Mesothelial cell of epicardium (in vitro differentiated cells): ENCODE measurements at places on chromosomes 16 and 17. TPM values are rescaled to one million over a fixed set of nuclear protein-coding genes. Genes with fewer than 3 reads are reported as not detected.

DNA sequence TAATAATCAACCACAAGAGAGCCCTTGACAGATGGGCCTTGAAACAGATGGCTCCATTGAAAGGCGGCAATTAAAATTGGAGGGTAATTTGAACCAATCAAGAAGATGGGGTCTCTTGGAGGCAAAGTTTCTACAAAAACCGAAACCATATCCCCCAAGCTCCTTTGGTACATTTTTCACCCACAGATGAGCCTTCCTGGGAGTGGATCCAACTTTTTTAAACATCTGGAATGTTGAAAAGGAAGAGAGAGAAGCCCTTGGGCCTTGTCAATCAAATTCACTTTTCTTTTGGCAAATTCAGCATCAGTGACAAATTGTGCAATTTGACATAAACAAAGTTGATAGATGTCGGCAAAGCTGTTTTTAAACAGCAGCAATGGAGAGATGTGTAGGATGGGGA is 13.2 kb upstream of the NUP93 start:
- no peak overlapping the region for H3K4me3 ChIP-seq
- no peak overlapping the region for H3K27ac ChIP-seq
- no peak for DNase-seq
- peaks cover 16% of the 10 kb centered on the region for H3K27me3 ChIP-seq
- no peaks in the 10 kb centered on the region for H3K36me3 ChIP-seq
- no peaks in the 10 kb centered on the region for H3K4me1 ChIP-seq

- H3K36me3 ChIP-seq: no peaks in the 10 kb centered on the region
- no peak for DNase-seq
- H3K4me1 ChIP-seq: no peaks in the 10 kb centered on the region
- H3K27ac ChIP-seq: no peak overlapping the region
Measured at GRCh38 chr16:27287051-27287811, 18.7 kb upstream of the NSMCE1 start.

DNA sequence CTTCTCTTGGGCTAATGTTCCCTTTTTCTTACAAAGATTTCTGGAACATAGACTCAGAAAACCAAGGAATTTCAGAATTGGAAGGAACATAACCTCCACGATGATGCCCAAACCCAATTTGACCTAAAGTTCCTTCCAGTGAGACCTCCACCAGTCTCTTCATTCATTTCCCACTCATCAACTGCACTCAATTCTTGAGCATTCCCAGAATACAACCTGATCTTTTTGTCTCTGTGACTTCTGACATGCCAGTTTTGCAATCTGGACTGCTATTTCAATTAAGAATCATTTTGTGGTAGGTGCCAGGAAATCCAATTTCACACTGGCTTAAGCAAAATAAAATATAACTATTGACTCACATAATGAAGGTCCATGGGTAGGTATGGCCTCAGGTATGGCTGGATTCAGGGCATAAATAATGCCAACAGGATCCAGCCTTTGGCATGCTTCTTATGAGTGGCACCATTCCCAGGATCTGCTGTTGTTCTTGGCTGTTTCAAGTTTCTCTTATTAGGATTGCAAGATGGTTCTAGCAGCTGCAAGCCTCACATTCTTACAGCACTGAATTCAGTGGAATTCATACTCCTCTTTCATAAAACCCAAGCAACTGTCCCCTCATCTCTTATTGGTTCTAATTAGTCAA is 184.3 kb downstream of the HS3ST4 start:
- H3K27me3 ChIP-seq: peaks cover 12% of the 10 kb centered on the region
- H3K27ac ChIP-seq: no peak overlapping the region
- no peaks in the 10 kb centered on the region for H3K36me3 ChIP-seq
- H3K4me1 ChIP-seq: no peaks in the 10 kb centered on the region

GRCh38 chr16:75534560-75535205 is 1.2 kb downstream of the CHST5 start:
- no peaks in the 10 kb centered on the region for H3K4me1 ChIP-seq
- no peaks in the 10 kb centered on the region for H3K27me3 ChIP-seq
- DNase-seq: no peak
- no peak overlapping the region for H3K4me3 ChIP-seq
- H3K36me3 ChIP-seq: no peaks in the 10 kb centered on the region
- H3K27ac ChIP-seq: no peak overlapping the region

HBA2 gene
- not detected in 3 replicates for total RNA-seq

- H3K4me1 ChIP-seq: peaks cover 1% of the 10 kb centered on the region
- peak overlapping the region; percentile 78 for H3K27ac ChIP-seq
- no peak overlapping the region for H3K4me3 ChIP-seq
Measured at GRCh38 chr17:28763804-28764266, 20.0 kb downstream of the TRAF4 start.

SBK1 gene
- 50.1 to 51.9 TPM (median 51.4 TPM) in 3 replicates for total RNA-seq

DNA sequence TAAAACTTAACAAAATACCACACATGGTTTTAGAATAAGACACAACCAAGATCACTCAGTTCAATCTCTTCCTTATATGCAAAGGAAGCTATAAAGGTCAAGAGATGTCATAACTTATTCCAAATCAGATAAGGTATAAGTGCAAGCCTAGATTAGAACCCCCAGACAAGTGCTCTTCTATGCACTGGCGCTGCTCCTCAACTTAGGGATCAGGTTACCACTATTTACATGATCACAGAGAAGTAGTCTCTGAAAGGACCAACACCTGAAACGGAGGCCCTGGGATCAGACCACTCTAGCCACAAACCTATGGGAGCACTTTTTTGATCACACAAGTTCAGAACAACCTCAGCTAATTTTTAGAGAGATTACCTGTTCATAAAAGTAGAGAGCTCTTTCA is 16.6 kb downstream of the COPS3 start:
- no peak overlapping the region for H3K4me3 ChIP-seq
- no peaks in the 10 kb centered on the region for H3K4me1 ChIP-seq
- peaks cover 43% of the 10 kb centered on the region for H3K36me3 ChIP-seq
- no peak overlapping the region for H3K27ac ChIP-seq
- H3K27me3 ChIP-seq: no peaks in the 10 kb centered on the region
- no peak for DNase-seq

NUP88 gene
- total RNA-seq: 61.7 to 67.6 TPM (median 66.3 TPM) in 3 replicates

DNA sequence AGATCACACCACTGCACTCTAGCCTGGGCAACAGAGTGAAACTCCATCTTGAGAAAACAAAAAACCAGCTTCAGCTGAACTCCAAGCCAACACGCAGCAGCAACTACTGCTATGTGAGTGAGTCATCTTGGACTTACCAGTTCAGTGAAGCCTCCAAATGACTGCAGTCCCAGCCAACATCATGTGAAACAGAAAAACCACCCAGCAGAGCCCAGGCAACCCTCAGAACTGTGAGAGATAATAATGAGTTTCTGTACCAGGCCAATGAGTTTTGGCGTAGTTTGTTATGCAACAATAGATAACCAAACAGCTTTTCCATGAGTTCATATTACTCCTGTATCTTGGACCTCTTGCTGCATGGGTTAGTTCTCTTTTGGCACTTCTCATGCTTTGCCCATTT is 23.3 kb downstream of the PHF12 start:
- no peak overlapping the region for H3K27ac ChIP-seq
- peaks cover 20% of the 10 kb centered on the region for H3K36me3 ChIP-seq
- no peak overlapping the region for H3K4me3 ChIP-seq
- no peaks in the 10 kb centered on the region for H3K27me3 ChIP-seq

DNA sequence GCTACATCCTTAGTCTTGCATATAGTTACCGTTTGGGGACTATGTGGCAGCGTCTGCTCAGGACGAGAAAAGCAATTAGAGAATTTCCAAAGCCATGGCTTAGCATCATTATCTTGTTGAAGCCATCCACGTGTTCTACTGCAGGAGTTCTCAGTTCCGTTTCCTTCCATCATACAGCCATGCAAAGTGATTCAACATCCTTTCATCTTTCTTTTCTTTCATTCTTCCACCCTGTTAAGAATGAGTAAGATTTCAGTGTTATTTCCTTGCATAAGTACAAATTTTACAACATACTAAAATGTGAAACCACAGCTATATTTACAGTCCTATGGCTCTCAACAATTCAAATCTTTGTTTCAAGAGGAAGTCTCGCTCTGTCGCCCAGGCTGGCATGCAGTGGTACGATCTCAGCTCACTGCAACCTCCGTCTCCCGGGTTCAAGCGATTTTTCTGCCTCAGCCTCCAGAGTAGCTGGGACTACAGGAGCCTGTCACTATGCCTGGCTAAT is 3.8 kb downstream of the MARF1 start:
- DNase-seq: no peak
- peaks cover 22% of the 10 kb centered on the region for H3K4me1 ChIP-seq
- peaks cover 32% of the 10 kb centered on the region for H3K36me3 ChIP-seq
- no peaks in the 10 kb centered on the region for H3K27me3 ChIP-seq
- no peak overlapping the region for H3K27ac ChIP-seq
- no peak overlapping the region for H3K4me3 ChIP-seq

RNF222 gene
- not detected in 3 replicates for total RNA-seq

DNA sequence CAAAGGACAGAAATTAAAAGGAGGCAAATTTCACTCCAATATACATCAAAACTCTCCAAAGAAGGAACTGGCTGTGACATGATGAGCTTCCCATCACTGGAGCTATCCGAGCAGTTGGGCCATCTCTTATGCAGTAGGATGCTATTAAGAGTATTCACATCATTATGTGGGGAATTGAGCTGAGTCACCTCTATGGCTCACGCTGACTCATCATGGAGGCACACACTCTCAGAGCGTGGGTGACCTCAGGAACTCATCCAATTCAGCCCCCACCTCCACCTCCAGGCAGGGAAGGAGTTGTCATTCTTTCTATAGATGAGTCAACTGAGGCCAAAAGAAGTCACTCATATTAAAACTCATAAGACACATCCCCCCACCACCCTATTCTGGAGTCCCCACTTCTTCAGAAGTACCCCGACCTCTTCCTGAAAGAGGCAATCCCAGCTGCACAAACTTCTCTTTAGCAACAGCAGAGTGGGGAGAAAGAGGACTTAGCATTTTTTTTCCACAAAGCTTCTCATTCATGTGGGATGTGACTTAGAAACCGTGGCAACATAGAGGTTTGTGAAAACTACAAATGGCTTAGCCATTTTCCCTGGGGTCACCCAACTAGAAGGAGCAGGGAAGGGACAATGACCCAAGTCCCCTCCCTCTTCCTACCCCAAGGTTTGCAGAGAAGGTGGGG is 32.5 kb downstream of the ABCC12 start:
- no peaks in the 10 kb centered on the region for H3K27me3 ChIP-seq
- H3K4me1 ChIP-seq: peaks cover 2% of the 10 kb centered on the region

DNA sequence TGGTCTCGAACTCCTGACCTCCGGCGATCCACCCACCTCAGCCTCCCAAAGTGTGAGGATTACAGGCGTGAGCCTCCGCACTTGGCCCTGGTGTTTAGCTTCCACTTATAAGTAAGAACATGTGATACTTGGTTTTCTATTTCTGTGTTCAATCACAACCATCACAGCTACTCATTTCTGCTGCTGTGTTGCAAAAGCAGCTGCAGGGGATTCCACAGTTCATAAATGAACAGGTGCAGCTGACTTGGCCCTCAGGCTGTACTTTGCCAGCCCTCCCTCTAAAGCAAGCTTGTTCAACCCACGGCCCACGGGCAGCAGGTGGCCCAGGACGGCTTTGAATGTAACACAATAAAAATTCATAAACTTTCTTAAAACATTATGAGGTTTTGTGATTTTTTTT is 79.2 kb downstream of the SLC39A11 start:
- no peaks in the 10 kb centered on the region for H3K27me3 ChIP-seq
- no peak overlapping the region for H3K4me3 ChIP-seq
- peaks cover 4% of the 10 kb centered on the region for H3K4me1 ChIP-seq

GRCh38 chr17:9880582-9880999 is 24.5 kb downstream of the RCVRN start:
- H3K36me3 ChIP-seq: peaks cover 4% of the 10 kb centered on the region
- H3K4me1 ChIP-seq: no peaks in the 10 kb centered on the region
- H3K27me3 ChIP-seq: no peaks in the 10 kb centered on the region
- DNase-seq: no peak
- H3K4me3 ChIP-seq: no peak overlapping the region

RPRML gene
- total RNA-seq: not detected in 3 replicates

DNA sequence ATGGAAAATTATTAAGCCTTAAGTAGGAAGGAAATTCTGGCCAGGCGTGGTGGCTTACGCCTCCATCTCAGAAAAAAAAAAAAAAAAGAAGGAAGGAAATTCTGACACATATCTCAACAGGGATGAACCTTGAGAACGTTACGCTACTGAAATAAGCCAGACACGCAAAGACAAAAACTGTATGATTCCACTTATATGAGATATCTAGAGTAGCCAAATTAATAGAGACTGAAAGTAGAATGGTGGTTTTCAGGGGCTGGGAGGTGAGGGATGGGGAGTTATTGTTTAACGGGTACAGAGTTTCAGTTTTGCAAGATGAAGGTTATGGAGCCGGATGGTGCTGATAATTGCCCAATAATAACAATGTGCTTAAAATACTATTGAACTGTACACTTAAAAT is 16.2 kb upstream of the HNF1B start:
- peaks cover 54% of the 10 kb centered on the region for H3K27me3 ChIP-seq
- no peaks in the 10 kb centered on the region for H3K4me1 ChIP-seq
- DNase-seq: no peak
- no peaks in the 10 kb centered on the region for H3K36me3 ChIP-seq

GRCh38 chr17:67500677-67501300 is 123.7 kb downstream of the PITPNC1 start:
- no peaks in the 10 kb centered on the region for H3K27me3 ChIP-seq
- H3K36me3 ChIP-seq: no peaks in the 10 kb centered on the region
- H3K4me3 ChIP-seq: no peak overlapping the region
- DNase-seq: no peak

LITAFD gene
- not detected in 3 replicates for total RNA-seq

DNA sequence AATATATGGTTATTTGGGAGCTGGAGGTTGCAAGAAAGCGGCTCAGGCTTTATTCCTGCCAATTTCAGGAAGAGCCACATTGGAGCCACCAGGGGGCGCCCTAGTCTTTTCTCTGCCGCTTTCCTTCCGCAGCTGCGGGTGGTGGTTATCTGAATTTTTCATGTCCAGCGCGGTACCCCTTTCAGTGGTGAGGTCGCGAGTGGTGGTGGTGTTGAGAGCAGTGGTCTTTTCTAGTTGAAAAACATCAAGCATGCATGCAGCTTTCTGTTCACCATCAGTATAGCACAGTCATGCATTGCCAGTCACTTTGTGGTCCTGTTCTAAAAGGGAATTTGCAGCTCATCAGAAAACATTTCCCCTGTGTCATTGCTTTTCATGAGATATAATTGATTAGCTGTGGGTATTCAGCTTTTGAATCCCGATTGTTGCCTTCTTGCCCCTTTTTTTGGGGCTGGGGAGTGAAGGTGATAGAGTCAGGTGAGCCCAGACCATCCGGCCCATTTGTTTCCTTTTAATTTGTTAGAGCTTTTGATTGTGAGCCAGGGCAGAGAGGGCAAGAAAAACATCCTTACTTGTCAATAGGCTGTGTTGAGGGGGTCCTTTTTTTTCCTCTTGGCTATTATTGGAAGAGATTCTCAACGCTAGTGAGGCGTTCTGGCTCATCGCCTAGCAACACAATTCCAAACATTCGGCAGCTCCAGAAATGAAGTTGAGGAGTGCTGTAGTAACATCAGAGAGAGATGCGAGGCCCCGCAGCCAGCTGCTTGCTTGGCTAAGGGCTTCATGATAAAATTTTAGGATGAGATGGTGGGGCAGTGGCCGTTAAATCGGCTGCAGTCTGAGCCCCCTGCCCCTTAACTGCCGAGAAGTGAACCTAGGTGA is 119.0 kb downstream of the SNX29 start:
- peaks cover 1% of the 10 kb centered on the region for H3K27me3 ChIP-seq
- H3K4me1 ChIP-seq: peaks cover 31% of the 10 kb centered on the region
- no peak overlapping the region for H3K27ac ChIP-seq
- H3K4me3 ChIP-seq: no peak overlapping the region
- H3K36me3 ChIP-seq: no peaks in the 10 kb centered on the region

GRCh38 chr16:66467611-66468010 is 40.5 kb downstream of the BEAN1 start:
- peaks cover 1% of the 10 kb centered on the region for H3K36me3 ChIP-seq
- peaks cover 32% of the 10 kb centered on the region for H3K27me3 ChIP-seq
- no peak overlapping the region for H3K4me3 ChIP-seq
- no peaks in the 10 kb centered on the region for H3K4me1 ChIP-seq

TAC4 gene
- total RNA-seq: not detected in 3 replicates
